Ureter (tissue), 1 donor: ENCODE measurements at places on chromosomes 3 and 15. TPM values are rescaled to one million over a fixed set of nuclear protein-coding genes. Genes with fewer than 3 reads are reported as not detected.

Gene RARRES1
- 48.5 TPM for total RNA-seq

Gene SLC28A2
- total RNA-seq, result not detected

Gene FBXO40
- total RNA-seq, result 0.23 TPM

Gene DAZL
- total RNA-seq, result not detected

Gene LMAN1L
- total RNA-seq, result not detected

Gene TIMP4
- total RNA-seq, result 16.5 TPM

Gene XRN1
- 72.8 TPM for total RNA-seq

Gene UBE2Q2
- 29.1 TPM for total RNA-seq

DNA sequence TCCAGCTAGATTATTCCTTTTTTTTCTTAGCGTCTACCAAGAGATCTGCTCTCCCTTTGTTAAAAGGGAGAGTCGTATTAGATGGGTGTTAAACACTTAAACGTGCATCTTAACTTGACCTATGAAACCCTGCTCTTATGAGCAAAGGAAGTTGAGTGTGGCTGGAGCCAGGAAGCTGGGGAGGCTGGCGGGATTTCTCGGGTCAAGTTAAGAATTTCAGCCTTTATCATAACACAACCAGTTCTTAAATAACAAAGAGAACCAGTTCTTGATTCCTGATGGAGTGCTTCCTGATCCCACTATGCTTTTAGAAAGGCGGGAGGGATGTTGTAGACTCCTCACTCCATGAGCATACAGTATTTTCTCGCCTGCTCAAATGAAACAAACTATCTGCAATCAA is 215.1 kb downstream of the ITPR1 start:
- DNase-seq, result no peak

DNA sequence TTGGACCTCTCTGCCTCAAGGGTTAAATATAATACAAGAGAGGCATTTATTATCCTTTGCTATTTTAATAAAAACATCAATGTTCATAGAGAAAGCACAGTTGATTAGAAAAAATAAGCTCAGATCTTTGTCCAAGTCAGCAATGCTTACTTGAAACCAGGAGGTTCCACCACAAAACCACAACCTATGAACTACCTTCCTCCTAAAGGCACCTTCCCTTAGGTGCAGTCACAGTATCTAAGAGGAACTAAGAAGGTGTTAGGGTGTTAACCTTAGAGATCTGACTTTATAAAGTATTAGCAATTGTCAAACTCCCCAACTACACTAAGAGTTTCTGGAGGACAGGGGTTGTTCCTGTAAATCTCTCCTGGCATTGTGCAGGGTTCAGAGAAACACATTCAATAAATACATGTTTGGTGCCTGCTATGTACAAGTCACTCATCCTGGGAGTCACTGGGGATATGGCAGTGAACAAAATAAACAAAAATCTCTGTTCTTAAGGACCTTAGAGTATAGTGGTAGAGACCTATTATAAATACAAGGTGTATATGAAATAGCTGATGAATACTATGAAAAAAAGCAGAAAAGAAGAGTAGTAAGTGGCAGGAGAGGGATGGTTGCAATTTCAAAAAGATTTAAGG is 208.6 kb downstream of the NFKBIZ start:
- no peak for DNase-seq

- DNase-seq, result no peak
Measured at GRCh38 chr3:165545059-165545458, 292.2 kb downstream of the BCHE start.

DNA sequence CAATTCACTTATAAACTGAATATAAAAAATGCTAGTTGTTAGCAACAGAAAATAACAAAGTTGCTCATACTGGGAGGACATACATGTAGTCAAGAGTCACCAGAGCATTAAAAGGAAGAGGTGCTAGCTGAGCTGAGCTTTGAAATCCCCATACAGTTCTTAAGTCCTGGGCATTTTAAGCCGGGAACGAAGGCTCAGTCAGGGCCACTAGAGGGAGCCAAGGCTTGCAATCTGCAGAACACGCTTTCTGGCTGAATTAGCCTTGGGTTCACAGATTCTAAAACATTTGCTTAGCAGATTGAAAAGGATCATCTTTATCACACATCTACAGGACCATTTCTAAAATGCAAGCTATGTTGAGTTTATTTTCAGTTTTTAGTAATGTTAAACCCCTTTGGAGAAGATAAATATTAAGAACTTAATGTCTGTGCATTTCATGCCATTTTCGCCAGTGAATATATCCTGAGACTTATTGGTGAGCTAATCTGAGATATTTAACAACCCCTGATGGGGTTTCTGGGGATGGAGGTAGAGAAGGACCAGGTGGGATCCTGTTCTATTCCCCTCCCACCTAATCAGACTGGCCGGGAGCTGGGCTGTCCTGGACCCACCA is 26.3 kb upstream of the MNS1 start:
- peak; percentile 68 for DNase-seq

- no peak for DNase-seq
Measured at GRCh38 chr3:162213956-162214355, 717.3 kb downstream of the OTOL1 start.

DNA sequence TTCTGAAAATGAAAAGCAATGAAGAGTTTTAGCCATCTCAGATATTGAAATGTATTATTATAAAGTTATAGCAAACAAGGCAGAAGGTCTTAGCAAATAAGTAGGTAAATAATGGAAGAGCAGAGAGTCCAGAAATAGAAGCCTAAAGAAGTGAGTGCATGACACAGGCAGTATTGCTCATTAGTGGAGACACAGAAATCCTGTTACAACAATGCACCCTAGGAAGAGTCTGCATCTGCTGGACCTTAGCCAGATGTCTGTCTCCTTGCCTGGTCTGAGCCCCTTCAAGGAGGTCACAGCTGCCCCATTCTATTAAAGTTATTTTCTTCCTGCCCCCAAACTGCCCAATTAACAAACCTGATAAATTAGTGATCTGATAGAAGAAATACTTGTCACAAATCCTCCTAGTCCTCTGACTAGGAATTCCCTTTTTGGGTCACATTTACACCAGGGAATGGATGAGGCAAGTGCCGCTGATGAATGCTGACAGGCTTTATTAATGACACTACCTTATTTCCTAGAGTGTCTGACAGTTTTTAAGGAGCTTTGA is 51.9 kb downstream of the HOMER2 start:
- DNase-seq, result no peak

DNA sequence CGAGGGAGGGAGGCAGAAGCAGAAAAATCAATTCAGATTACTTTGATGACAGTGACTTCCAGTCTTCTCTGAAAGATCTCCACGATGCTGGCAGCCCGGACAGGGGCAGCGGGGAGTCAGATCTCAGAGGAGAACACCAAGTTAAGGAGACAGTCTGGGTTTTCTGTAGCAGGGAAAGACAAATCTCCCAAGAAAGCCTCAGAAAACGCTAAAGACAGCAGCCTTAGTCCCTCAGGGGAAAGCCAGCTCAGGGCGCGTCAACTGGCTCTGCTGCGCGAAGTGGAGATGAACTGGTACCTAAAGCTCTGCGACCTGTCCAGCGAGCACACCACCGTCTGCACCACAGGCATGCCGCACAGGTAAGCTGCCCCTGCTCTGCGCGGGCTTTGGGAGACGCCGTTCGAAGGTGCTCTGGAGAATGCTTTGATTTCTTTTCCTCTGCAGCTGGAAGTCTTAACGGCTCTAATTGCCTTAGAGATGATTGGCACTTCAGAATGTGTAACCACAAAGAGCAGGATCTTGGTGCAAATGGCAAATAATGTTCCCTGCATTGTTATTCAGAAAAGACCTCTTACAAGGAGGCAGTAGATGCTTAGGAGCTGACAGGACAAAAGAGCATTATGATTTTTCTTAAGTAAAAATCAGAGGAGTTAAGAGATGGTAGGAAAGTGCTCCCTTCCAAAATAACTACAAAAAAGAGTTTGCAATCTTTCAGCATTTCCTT is at the start of gene KCNAB1:
Gene KCNAB1 (plus strand): TSS at position 51 of the 724 bp plus-strand sequence.
- DNase-seq, result no peak

DNA sequence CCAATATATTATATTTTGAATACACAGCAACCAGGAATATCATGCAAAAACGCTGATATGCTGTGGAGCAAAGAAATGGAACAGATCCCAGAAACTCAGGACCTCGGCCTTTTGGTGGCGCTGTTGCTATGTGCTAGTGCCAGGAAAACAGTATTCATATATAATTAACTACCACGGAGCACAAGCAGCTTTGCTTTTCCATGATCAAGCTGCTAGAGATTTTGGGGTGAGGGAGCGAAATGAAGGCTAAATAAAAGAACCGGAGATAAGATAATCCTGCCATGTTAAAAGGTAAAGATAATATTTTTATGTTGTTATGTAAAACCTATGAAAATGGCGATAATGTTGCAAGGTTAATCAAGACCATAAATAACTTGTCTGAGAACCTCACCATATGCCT is 157.7 kb upstream of the FAM3D start:
- DNase-seq, result no peak

GRCh38 chr3:150495149-150495548 is 51.1 kb downstream of the SERP1 start:
- DNase-seq, result no peak

GRCh38 chr3:103787164-103787871 is 1352.5 kb downstream of the ZPLD1 start:
- no peak for DNase-seq

DNA sequence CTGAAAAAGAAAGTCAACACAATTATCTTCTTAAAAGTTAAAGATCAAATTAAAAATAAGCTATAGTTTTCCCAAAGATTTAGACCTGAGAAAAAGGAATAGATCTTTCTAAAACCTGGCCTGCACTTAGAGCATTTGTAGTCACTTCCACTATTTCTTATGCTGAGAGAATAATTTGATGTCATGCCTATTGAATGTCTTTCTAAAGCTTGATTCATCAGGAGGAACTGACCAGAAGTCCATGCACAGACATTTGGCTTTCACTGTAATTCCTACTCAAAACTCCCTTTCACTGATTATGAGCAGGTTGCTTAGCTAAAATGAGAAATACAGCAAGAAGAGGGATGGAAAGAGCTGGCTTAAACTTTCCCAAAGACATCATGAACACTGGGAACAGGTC is 4.3 kb downstream of the GREM1 start:
- DNase-seq, result no peak

DNA sequence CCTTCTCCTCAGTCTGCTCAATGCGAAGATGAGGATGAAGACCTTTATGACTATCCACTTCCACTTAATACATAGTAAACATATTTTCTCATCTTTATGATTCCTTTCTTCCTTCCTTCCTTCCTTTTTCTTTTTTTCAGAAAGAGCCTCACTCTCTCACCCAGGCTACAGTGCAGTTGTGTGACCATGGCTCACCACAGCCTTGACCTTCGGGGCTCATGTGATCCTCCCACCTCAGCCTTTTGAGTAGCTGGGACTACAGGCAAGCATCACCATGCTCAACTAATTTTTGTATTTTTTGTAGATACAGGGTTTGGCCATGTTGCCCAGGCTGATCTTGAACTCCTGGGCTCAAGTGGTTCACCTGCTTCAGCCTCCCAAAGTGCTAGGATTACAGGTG is 52.0 kb upstream of the RAP2B start:
- no peak for DNase-seq

GRCh38 chr3:87219611-87220010 is 7.5 kb upstream of the CHMP2B start:
- no peak for DNase-seq

- DNase-seq, result no peak
Measured at GRCh38 chr15:73747847-73748590, 5.1 kb downstream of the INSYN1 start.

DNA sequence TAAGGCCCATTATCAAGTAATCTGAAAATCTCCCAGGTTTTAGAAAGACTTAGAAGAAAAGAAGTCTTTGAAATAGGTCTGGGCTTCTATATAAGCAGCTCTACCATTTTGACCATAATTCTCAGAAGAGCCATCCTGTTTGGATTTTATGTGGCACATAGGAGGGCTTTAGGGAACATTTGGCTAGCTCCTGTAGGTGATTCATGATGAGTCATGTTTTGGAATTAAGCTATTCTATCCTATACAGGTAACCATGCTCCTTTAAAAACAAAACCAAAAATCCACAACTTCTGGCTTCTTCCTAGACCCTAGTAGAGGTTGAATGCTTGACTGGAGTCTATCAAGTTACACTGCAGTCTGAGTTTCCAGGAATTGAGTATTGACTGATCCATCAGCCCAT is 8.9 kb downstream of the SST start:
- no peak for DNase-seq

DNA sequence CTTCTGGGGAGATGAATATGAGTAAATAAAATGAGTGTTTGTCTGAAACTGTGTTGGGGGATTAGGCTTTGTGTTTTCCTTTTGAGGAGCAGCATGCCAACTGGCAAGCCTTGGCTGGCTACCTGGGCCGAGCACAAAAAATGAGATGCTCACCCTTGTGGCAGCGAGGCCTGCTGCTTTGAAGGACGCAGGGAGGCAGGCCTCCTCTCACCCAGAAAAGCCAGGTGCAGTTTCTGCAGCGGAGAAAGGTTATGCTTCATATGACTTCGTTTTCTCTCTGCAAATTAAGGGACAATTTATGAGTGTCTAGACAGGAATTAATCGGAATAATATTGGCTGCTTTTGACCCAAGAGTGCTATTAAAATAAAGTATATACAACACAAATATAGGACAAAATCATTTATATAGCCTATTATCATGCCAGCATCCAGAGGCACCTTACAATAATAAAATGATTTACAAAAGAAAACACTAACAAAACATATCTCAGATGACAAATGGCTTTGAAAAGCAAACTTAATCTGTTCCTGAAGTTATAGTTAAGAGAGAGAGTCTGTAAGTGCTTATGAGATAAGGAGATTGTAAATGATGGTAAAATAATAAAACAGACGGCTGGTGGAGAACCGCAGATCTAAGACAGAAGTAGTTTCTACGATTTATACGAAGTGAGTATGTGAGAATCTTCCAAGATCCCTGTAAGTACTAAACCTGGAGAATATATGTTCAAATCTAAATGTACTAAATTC is 682.8 kb upstream of the NR2F2 start:
- no peak for DNase-seq

- DNase-seq, result no peak
Measured at GRCh38 chr15:94353488-94353820, 122.1 kb downstream of the MCTP2 start.

GRCh38 chr15:58526647-58527192 is 94.9 kb downstream of the LIPC start:
- no peak for DNase-seq

DNA sequence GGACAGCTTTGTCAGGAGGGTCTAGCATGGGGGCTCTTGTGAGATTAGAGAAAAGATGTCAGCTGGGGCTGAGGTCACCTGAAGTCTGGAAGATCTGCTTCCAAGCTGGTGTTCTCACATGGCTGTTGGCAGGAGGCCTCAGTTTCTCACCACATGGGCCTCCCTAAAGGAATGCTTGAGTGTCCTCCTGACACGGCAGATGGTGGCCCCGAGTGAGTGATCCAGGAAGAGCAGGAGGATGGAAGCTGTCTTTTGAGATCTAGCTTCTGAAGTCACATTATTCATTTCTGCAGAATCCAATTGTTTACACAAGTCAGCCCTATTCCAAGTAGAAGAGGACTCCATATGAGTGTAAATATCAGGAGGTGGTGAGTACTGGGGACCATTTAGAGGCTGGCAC is 344.0 kb upstream of the PROK2 start:
- DNase-seq, result no peak
